Neural crest cell (in vitro differentiated cells): ENCODE measurements at places on chromosomes 1 and 21.

- DNase-seq: no peak
These were observed 18.8 kb upstream of the LHX4 start for GRCh38 chr1:180211156-180211859.

DNA sequence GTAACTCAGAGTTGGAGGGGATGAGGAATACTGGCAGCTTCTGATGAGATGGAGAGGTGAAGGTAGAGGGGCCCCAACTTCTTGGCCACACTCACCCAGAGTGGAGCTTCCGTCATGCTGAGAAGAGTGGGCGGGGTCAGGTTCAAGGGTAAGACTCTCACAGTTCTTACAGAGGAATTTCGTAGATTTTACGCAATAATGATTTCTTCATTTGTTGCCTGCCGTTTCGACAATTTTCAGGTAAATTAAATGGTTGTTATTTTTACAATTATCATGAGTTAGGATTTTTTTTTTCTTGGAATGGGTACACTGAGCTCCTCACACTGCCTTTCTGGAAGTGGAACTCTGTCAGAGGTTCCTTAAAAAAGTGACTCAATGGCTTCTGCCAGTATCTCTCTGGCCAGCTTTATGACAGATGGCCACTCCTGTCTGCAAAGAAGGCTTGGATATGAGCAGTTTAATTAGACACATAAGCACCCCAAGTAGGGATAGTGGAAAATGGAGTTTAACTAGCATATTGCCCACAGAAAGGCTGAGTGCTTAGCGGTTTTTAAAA, 13.8 kb upstream of the NLRP3 start:
- DNase-seq: no peak

GRCh38 chr21:31714741-31715365, 17.1 kb downstream of the SCAF4 start:
- DNase-seq: no peak

DNA sequence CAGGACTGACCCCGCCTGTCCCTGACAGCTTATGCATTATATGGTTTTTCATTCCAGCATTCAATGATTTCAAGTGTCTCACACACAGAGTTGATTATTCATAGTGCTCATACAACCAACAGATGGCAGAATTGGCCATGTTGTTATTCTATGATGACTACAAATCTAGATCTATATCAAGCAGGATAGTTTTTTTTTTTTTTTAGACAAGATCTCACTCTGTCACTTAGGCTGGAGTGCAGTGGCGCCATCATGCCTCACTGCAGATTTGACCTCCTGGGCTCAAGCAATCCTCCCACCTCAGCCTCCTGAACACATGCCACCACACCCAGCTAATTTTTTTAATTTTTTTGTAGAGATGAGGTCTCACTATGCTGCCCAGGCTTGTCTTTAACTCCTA, 40.1 kb upstream of the LRRC8D start:
- no peak for DNase-seq

DNA sequence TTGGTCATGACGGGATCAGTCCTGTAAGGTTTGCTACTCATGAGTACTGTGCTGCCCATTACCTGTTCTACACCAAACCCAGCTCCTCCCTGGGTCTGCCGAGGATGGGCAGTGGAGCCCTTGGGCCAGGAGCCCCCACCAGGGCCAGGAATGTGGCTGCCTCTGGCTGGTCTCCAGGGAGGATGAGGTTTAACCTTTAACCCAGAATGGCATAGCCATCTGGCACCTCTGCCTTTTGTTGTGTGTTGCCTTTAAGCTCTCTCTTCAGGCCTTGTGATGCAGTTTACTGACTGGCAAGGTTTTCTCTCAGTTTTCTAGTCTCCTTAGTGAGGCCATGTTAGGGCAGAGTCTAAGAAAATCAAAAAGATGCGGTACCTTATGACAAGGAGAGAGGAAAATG, 38.6 kb downstream of the SIPA1L2 start:
- DNase-seq: no peak

DNA sequence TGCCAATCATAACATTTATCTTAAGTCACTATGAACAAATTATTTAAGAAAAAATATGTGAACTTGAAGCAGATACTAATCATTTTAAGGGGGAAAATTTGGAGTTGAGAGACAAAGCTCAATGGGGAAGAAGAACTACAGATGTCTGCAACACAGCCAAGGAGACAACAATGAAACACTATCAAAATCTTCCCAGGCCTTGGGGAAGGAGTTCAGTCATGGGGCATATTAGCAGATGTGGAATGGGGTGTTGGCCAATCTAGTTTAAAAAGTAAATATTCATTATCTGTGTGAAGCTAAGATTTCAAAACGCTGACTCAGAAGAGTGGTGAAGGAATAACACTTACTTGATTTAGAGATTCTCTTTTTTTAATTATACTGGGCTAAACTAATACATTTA, 671.6 kb upstream of the ZP4 start:
- no peak for DNase-seq

DNA sequence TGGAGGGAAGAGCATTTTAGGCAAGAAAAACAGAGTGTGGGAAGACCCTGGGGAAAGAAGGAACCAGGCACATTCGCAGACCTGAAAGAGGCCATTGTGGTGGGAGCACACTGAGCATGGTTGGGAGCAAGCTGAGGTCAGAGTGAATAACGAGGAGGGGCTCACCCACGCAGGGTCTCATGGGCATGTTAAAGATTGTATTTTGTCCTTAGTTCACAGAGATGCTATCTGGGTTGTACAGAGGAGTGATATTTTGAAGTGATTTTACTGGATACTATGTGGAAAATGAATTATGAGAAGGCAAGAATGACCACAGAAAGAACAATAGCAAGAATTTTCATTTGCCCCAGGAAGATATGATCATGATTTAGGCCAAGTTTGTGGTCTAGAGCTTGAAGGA, 578.3 kb upstream of the NR5A2 start:
- peak; percentile 12 for DNase-seq

GRCh38 chr1:111219557-111220286, 7.8 kb upstream of the CHI3L2 start:
- no peak for DNase-seq

GRCh38 chr1:84152649-84153056, 8.6 kb downstream of the PRKACB start:
- no peak for DNase-seq

- DNase-seq: no peak
These were observed 19.6 kb downstream of the CAP1 start for GRCh38 chr1:40059960-40060750.
